ENCODE measurements at places on chromosomes 11 and 22. TPM values are rescaled to one million over a fixed set of nuclear protein-coding genes. Genes with fewer than 3 reads are reported as not detected.

GRCh38 chr11:86039094-86039493 lies 29.8 kb downstream of the PICALM start:
- no peak for DNase-seq

ASCC2 gene
- polyA plus RNA-seq: 59.8 TPM

DNA sequence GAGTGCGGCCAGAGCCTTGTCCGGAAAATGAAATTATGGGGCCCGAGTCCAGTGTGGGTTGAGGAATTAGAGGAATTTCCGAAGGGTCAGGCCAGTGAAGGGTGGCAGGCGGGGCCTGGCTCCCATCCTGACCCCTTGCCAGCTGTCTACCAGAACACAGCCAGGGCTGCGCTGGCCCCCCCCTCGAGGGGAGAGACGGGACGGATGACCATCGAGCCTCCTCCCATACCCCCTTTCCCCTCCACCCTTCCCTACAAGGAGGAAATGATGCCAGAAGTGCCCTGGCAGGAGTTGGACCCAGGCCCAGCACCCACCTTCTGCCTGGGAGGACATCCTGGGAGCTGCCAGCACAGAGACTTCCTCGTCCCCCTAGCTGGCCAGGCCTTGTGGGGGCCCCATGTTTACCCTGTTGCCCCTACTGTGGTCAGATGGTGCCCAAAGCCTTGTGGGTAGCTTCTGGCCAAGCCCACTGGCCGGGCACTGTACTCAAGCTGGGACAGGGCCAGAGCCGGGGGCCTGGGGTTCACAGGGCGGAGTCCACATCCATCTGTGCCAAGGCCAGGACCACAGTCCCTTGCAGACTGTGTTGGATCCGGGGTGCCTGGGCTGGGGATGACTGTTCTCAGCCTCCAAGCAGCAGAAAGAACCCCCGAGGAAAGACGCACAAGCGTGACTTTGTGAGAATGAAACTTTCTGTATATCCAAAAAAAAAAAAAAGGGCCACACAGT lies 20.8 kb downstream of the ARVCF start:
- DNase-seq: no peak

DNA sequence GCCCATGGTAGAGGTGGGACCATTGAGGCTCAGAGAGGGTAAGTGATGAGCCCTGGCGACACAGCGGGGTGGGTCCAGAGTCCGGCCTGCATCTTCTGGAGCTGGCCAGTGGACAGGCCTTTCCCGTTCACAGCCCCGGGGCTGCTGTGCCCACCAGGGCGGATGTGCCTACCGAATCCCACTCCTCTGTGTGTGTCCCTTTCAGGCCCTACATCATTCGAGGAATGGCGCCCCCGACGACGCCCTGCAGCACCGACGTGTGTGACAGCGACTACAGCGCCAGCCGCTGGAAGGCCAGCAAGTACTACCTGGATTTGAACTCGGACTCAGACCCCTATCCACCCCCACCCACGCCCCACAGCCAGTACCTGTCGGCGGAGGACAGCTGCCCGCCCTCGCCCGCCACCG lies 11.9 kb upstream of the PPP6R3 start:
- DNase-seq: no peak

DNA sequence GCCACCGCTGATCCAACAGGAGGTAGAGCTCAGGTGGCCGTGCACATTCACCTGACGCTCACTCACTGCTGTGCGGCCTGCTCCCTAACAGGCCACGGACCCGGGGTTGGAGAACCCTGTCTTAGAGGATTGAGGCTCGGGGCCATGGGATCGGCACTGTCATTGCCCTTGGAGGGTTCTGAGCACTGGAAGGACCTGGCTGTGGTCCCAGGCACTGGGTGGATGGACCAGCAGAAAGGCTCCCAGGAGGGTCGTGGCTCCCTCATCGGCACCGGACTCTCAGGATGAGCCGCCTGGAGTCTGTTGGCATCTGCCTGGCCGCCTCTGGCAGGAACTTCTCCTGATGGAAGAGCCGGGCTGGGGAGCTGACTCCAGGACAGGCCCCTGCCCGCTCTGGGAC lies 6.5 kb downstream of the KCNQ1 start:
- no peak for DNase-seq

MRGPRX3 gene
- not detected for polyA plus RNA-seq

- DNase-seq: no peak
Measured at GRCh38 chr11:44743959-44744557, 17.3 kb downstream of the TSPAN18 start.

- no peak for DNase-seq
Measured at GRCh38 chr22:19497245-19497644, 17.5 kb downstream of the CDC45 start.

GRCh38 chr11:36222831-36223635 lies 66.2 kb downstream of the COMMD9 start:
- no peak for DNase-seq

MOB2 gene
- polyA plus RNA-seq: 32.9 TPM

- DNase-seq: no peak
Measured at GRCh38 chr11:66247295-66247694, 21.1 kb upstream of the RAB1B start.

MAP6 gene
- 7.9 TPM for polyA plus RNA-seq

SNX32 gene
- polyA plus RNA-seq: 1.4 TPM

GRCh38 chr11:86473991-86474833 lies 99.5 kb downstream of the CCDC81 start:
- DNase-seq: no peak

DNA sequence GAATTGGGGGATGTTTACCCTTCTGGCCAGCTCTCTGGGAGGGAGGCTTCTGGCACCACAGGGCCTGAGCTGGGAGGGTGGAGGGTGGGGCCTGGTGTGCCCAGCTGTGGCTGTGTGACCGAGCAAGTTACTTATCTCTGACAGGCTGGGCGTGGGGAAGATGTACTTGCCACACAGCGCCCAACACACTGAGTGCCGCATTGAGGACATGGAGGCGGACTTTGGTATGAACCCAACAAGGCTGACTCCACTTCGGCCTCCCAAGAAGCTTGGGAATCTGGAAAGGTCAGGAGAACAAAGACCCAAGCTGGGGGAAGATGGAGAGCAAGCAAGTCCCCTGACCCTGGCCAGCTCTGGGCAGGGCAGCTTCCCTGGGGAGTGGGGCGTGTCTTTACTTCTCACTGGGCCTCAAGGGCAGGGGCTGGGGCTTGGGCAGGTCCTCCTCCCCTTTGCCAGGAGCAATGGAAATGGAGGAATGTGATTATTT lies 2.4 kb upstream of the MGAT3 start:
- no peak for DNase-seq

GRCh38 chr11:87422566-87422965 lies 384.8 kb downstream of the TMEM135 start:
- DNase-seq: no peak

KRTAP5-2 gene
- polyA plus RNA-seq: 0.13 TPM

DNA sequence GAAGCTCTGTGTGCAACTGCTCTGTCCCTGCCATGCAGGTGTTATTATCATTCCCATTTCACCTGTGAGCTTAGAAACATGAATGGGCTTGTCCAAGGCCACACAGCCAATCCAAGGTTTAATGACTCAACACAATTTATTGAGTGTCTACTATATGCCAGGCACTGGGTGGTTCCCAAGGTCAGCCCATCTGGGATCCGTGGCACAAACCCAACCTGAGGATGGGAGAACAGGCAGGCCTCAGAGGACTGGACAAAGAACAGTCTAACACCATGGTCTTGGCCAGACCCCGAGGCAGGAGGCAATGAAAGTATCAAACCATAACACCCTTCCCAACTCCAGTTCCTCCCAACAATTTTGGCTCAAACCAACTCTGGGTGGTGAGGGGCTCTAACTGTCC lies 15.7 kb downstream of the SPATA19 start:
- DNase-seq: no peak

DDIAS gene
- polyA plus RNA-seq: 6.5 TPM

DNA sequence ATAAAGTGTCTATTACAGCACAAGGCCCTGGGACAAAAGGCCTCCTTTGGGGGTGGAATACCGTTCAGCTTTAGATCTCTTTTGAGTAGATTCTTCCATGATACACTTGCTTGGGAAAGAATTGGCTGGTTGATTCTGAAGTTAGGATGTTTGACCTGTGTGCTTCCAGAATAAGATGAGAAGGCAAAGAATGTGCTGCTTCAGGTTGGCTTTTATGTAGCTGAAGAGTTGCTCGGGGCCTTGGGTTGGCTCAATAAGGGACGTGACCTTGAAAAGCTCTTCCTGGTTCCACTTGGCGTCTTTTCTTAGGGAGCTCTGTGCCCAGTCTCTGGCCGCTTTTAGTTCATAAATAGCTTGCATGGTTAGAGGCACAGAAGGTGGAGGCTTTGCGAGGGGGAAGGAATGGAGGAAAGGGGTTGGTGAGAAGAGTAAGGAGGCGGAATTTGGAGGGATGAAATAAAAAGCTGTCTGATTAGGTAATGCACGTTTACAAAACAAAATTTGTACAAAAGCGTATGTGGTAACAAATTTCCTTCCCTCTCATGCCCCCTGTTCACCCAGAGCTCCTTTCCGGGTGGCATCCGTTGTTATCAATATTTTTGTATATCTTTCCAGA lies 4.2 kb upstream of the SORL1-AS1 start:
- no peak for DNase-seq

IFTAP gene
- 50.7 TPM for polyA plus RNA-seq

PMM1 gene
- 53.0 TPM for polyA plus RNA-seq

GRCh38 chr22:50641696-50642607 lies 14.0 kb upstream of the ARSA start:
- no peak for DNase-seq

OR10D3 gene
- polyA plus RNA-seq: not detected

- no peak for DNase-seq
Measured at GRCh38 chr11:70739811-70740487, 341.6 kb downstream of the CTTN start.

- DNase-seq: no peak
Measured at GRCh38 chr22:50173311-50173982, 2.9 kb downstream of the PANX2 start.

DNA sequence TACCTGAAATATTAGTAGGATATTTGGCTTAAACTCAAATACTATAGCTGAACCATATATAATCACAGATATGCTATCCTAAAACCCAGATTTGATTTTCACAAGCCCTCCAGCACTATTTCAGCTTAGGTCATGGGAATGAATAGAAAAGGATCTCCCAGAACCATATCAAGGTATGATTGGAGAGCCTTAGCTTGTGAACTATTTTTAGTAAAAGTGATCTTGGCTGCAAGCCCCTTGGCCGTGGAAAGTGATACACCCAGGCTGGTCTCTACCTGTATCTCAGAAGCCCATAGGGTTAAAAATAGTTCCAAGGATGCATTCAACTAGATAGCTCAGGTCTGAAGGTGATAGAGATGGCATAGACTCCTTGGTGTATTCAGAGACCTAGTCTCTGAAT lies 9.7 kb downstream of the KIF18A start:
- no peak for DNase-seq

DNA sequence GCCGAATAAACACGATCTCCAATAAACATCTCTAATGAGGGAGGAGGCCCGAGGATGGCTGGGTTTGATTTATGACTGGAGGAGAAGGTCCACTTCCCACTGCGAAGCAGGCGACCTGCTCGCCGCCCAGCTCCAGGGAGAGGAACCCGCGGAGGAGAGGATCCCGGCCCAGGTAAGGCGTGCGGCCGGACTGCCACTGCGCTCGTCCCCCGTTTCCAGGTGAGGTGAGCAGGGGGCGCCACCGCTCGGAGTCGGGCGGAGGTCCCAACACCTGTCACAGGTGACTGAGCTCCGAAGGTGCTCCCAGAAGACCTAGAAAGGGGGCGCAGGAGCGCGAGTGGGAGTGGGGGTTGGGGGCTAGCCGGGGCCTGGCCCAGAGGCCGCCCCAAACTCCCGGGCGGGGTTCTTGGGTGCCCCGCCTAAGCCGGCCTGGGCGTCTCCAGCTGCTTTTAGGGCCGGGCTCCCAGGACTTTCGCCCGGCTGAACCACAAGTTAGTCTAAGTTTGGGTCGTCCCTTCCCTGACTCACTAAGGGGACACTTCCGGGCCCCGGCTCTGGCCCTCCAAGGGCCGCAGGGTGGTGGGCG lies 5.4 kb upstream of the PAX6 start:
- DNase-seq: no peak

DRD2 gene
- polyA plus RNA-seq: 0.51 TPM

DNA sequence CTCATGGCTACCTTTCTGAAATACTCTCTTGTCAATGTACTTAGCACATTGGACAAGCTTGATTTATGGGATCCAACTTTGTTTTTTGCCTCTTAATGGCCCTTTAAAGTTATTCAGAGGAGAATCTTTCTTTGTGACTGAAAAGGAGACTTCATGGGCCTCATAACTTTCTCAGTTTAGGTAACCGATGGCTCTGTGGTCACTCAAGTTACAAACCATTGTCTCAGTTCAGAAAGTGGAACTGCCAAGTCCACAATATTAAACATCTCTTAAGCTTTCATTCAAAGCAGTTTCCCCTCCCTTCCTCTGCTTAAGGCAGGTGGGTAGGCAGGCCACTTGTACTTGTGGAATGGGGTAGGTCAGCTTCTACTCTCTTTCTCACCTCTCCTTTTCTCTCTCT lies 12.3 kb upstream of the ARL14EP start:
- DNase-seq: no peak

CRKL gene
- 66.0 TPM for polyA plus RNA-seq

- DNase-seq: no peak
Measured at GRCh38 chr22:49303781-49304461, 523.8 kb downstream of the BRD1 start.

GRCh38 chr11:78840623-78841022 lies 266.0 kb upstream of the NARS2 start:
- no peak for DNase-seq

- DNase-seq: no peak
Measured at GRCh38 chr11:132683602-132684001, 848.7 kb downstream of the OPCML start.

KRTAP5-8 gene
- 0.54 TPM for polyA plus RNA-seq

DNA sequence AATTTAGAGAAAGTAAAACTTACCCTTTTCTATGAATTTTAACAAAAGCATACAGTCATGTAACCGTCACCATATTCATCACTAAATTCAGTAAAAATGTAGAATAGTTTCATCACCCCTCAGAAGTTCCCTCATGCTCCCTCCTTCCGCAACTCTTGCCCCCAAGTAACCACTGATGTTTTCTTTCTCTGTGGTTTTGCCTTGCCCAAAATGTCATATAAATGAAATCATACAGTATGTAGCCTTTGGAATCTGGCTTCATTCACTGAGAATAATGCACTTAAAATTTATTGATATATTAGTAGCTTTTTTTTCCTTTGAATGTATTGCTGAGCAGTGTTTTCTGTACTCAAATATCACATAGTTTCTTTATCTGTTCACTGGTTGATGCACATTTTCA lies 60.1 kb downstream of the DCUN1D5 start:
- no peak for DNase-seq

DNA sequence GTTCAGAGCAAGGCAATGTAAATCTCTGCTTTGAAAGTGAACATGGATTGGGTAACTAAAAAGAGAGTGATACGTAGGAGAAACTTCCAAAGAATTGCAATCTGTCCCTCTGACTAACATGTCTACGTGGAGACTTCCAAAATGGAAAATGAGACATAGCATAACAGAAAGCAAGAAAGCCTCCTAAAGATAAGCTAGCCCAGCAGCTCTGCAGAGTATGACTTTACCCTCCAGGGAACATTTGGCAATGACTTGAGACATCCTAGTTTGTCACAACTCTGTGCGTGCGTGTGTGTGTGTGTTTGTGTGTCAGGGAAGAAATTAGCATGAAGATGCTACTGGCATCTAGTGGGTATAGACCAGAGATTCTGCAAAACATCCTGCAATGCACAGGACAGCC lies 817.4 kb downstream of the NTM start:
- DNase-seq: no peak
